ENCODE measurements at places on chromosomes 12 and 14.

- DNase-seq = no peak
Observed at GRCh38 chr14:23601424-23601823, 22.8 kb upstream of the JPH4 start.

DNA sequence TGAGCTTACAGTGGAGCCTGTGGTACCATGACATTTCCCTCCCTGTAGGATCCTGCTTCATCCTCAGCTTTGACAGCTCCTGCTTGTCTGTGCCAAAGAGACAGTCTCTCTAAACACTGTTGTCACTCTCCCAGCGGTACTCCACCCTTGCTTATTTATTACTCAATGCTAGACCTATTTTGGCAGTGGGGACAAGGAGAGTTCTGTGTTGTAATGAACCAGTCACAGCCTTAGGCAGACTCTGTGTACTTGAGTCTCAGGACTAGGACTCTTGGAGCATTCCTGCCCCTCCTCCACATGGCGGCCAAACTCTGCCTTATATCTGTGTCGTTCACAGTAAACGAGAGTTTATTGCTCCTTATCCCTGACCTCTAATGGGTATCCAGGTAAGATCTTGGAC lies 70.9 kb downstream of the PIK3C2G start:
- DNase-seq = no peak

- no peak for DNase-seq
Observed at GRCh38 chr12:49298160-49298559, 3.2 kb downstream of the PRPH start.

GRCh38 chr14:58739674-58740073 lies 101.9 kb downstream of the DACT1 start:
- no peak for DNase-seq

- DNase-seq = no peak
Observed at GRCh38 chr12:41234692-41235091, 46.6 kb downstream of the PDZRN4 start.

- no peak for DNase-seq
Observed at GRCh38 chr12:109982210-109982609, 14.0 kb downstream of the GIT2 start.

DNA sequence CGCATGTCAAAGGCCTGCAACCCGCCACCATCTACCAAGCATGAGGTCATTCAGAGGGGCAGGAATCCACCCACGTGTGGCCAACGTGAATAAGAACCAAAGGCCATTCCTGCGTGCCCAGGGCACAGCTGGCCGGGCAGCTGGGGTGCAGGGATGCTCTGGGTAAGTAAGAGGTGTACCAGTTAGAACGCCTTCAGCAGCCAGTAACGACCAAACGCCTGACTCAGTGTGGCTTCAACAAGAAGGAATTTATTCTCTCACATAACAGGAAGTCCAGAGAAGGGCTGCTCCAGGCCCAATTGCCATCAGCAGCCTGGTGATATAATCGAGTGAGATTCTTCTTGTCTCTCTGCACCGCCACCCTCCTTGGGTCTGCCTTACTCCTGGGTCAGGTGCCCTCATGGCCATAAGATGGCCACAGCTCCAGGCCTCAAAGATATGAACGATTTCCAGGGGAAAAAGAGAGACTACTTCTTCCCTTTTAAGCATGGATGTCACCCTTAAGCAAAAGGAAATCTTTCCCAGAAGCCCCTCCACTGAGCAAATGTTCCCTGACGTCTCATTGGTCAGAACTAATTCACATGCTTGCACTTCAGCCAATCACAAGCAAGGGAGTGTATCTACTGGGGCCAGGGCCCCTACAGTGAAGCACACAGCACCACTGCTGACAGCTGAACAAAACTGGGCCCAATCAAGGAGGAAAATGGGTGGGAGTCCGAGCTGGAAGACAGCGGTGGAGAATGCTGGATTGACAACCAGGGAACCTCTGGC lies 7.3 kb downstream of the TTC7B start:
- DNase-seq = no peak

- no peak for DNase-seq
Observed at GRCh38 chr14:68518166-68518565, 274.7 kb downstream of the ZFP36L1 start.

DNA sequence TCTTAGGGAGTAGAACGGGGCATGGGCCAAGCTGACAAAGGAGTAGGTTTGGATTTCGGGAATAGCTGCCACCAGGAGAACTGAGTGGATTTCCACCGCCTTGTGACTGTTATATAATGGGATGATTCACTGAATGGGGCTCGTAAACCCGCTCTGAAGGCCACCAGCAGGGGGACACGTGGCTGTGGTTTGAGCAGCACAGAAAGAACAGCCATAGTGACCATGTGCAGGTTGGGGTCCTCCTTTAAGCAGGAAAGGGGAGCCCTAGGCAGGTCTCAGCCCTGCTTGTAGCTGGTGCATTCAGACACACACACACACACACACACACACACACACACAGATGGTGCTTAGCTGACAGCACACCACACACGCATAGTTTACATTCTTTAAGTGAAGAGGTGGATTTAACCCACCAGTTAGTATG lies 8.6 kb upstream of the ASB2 start:
- DNase-seq = no peak

GRCh38 chr12:113088971-113089756 lies 32.6 kb downstream of the DTX1 start:
- DNase-seq = no peak

- no peak for DNase-seq
Observed at GRCh38 chr14:48814562-48814961, 771.6 kb downstream of the RPS29 start.

- DNase-seq = no peak
Observed at GRCh38 chr12:127745469-127746212, 521.3 kb upstream of the TMEM132C start.

GRCh38 chr12:34212651-34213050 lies 190.4 kb downstream of the ALG10 start:
- no peak for DNase-seq

GRCh38 chr12:104384141-104384880 lies 72.4 kb upstream of the CHST11 start:
- no peak for DNase-seq

DNA sequence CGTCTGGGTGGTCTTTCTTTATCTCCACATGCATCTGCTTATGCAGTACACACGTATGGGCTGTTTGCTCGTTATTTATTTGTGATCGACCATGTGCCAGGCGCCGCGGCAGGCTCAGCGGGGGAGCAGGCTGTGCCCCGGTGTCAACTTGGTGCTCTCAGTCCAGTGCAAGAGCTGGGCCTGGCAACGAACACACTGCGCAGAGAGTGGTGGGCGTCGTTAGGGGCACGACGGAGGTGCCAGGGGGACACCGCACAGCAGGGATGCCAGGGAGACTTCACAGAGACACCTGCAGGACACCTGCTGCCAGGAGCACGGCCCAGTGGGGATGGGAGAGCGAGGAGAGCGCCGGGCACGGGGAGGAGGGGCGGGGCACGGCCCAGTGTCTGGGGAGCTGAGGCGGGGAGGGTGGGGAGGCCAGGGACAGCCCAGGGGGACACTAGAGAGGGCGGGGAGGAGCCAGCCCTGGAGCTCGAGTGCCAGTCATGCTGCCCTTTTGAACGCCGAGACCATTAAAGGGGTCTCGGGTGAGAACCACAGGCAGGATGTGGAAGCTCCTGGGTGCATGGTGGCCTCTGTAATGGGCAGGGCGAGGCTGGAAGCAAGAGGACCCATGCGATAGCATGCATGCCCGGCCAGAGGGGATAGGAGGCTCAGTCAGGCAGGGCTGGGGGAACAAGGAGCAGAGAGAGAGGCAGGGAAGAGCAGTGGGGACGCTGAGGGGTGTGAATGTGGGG lies 652 bp upstream of the LRCOL1 start:
- no peak for DNase-seq

DNA sequence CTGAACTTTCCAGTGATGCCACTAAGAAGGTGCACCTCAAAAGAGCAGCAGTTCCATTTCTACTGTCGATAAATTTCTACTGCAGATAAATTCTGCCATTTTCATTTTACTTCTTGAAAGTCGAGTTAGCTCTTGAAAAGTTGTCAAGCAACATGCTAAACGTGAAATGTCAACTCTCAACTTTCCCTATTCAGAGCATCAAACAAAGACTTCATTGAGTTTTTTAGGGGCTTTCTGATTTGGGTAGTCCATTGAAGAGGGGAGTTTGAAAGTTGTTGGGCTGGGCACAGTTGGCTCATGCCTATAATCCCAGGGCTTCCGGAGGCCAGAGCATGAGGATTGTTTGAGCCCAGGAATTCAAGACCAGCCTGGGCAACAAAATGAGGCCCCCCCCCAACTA lies 59.4 kb upstream of the SYNE2 start:
- no peak for DNase-seq

DNA sequence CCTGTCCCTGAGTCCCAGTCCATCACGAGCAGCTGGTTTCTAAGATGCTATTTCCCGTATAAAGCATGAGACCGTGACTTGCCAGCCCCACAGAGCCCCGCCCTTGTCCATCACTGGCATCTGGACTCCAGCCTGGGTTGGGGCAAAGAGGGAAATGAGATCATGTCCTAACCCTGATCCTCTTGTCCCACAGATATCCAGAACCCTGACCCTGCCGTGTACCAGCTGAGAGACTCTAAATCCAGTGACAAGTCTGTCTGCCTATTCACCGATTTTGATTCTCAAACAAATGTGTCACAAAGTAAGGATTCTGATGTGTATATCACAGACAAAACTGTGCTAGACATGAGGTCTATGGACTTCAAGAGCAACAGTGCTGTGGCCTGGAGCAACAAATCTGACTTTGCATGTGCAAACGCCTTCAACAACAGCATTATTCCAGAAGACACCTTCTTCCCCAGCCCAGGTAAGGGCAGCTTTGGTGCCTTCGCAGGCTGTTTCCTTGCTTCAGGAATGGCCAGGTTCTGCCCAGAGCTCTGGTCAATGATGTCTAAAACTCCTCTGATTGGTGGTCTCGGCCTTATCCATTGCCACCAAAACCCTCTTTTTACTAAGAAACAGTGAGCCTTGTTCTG lies 41.6 kb downstream of the DAD1 start:
- DNase-seq = no peak

DNA sequence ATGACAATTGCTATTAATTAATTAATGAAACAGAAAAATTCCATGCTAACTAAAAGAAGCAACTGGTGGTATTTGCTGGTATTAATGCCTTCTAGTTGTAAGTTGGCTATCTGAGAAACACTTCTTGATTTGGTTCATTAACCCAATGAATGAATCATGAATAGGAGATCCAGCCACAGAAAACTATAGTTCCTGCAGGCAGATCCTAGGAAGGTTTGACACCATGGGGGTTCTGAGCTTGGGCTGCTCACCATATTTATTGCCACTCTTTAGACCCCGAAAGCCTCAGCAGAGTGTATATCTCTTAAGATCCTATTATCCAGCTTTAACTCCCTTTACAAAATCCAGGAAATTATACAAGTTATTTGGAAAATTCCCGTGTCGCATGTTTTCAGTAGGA lies 81.4 kb upstream of the REP15 start:
- no peak for DNase-seq

DNA sequence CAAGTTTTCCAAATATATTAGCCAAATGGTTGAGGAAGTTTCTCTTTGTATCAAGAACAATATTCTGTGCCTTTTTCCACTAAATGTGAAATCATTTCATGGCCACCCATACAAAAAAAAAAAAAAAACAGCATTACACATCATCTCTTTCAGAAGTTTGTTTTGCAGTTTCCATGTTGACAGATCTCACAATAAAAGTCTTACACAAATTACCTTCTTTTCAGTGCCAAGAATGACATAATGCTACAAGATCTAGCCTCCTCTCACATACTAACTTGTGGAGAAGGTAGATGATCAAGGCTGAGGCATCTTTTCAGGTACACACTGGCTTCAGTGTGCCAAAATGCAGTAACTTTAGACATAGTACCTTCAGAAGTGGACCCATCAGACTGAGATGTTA lies 35.3 kb downstream of the PRKD1 start:
- DNase-seq = no peak

DNA sequence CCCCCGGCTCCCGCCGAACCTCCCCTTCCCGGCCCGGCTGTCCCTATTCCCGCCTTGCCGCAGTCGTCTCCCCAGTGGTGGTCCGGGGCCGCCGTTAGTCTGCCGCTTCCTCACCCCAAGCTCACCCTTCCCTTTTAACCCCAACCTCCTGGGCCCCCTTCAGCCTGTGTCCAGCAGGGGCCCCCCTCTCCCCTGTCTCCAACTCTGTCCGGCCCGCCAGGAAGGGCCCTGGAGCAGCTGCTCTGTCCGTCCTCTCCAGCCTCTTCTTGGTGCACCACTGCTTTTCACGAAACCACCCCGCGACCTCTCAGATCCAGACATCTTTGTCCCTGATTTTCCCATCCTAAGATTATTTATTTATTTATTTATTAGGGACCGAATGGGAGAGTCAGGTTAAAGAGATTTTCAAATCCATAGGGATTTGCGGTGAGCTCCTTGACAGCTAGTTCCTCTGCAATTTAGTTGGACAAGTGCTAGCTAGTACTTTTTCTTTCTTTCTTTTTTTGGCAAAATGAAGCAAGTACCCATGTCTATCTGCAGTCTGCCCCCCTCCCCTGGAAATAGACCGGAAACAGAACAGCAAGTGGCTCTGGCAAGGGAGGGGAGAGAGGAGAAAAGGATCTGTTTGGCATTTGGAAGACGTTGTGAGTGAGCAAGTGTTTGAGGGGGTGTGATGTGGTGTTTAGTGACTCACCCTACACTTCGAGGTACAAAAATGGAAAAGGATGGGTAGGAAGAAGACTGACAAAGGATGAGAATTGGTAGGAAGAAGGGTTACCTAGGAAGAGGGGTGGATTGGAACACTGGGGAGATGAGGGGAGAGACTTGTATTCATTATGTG lies 632 bp downstream of the UBR7 start:
- peak; percentile 68 for DNase-seq

DNA sequence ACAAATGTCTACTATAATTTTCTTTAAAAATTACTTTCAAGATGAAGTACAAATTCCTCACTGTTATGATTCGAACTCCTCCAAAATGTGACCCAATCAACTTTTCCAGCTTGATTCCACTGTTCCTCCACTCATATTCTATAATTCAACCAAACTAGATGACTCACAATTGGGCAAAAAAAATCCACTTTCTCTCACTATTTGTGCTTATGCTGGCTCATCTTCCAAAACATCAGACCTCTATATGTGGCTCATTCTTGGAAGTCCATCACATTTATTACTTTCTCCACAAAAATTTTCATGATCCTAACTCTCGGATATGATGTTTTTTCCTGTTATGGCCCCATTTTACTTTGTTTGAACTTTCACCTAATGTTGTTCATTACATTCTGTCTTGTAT lies 26.9 kb upstream of the RXYLT1 start:
- DNase-seq = no peak

- DNase-seq = no peak
Observed at GRCh38 chr12:128613837-128614590, 209.7 kb downstream of the SLC15A4 start.

DNA sequence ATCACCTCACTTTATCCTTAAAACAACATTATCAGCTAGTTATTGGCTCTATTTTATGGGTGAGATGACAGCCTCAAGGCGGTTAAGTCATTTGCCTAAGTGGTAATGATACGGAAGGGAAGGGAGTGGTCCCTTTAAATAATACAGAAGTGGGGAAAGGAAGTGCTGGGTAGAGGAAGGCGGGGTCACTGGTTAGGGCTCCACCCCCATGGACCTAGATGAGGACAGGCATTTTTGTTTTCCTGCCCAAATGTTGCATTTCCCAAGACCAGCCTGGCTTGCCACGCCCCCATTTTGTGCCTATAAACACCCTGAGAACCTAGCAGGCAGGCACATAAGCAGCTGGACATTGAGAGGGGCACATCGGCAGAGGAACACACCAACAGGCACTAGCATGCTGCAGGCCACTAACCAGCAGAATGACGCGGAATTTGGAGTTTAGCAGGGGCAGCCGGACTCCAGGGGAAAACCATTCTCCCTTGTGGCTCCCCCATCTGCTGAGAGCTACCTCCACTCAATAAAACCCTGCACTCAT lies 100.9 kb downstream of the EPS8 start:
- no peak for DNase-seq
